ENCODE measurements at places on chromosomes 2 and 18. TPM values are rescaled to one million over a fixed set of nuclear protein-coding genes. Genes with fewer than 3 reads are reported as not detected.

Gene VWC2L
- polyA plus RNA-seq: not detected

Gene UGP2
- polyA plus RNA-seq: 132 TPM

Gene RND3
- not detected for polyA plus RNA-seq

Gene DCDC2C
- not detected for polyA plus RNA-seq

Gene ERBB4
- not detected for polyA plus RNA-seq

Gene HOXD12
- polyA plus RNA-seq: not detected

Gene NOSTRIN
- polyA plus RNA-seq: not detected

Gene MOB4
- polyA plus RNA-seq: 33.5 TPM

Gene TDRD15
- not detected for polyA plus RNA-seq

Gene PROC
- 1.7 TPM for polyA plus RNA-seq

Gene IL36RN
- polyA plus RNA-seq: not detected

Gene CCDC68
- not detected for polyA plus RNA-seq

Gene NCKAP5
- polyA plus RNA-seq: not detected

Gene WNT10A
- polyA plus RNA-seq: 0.19 TPM

Gene NAT8
- not detected for polyA plus RNA-seq

Gene G6PC2
- polyA plus RNA-seq: not detected

Gene PRADC1
- polyA plus RNA-seq: 34.1 TPM

Gene LYPD6
- polyA plus RNA-seq: 0.10 TPM

Gene TTR
- polyA plus RNA-seq: not detected

Gene CTIF
- polyA plus RNA-seq: 1.2 TPM

Gene RAB27B
- polyA plus RNA-seq: 8.1 TPM

Gene REG3A
- not detected for polyA plus RNA-seq

Gene SMIM21
- not detected for polyA plus RNA-seq

Gene CENPA
- polyA plus RNA-seq: 0.68 TPM

Gene SETBP1
- polyA plus RNA-seq: not detected

Gene GALR1
- not detected for polyA plus RNA-seq

Gene SCN9A
- 0.55 TPM for polyA plus RNA-seq

Gene GKN1
- polyA plus RNA-seq: not detected

Gene FIGN
- polyA plus RNA-seq: not detected

Gene IL1R1
- not detected for polyA plus RNA-seq

Gene CKAP2L
- polyA plus RNA-seq: 0.08 TPM

Gene SMC6
- 14.6 TPM for polyA plus RNA-seq

Gene RAD51AP2
- polyA plus RNA-seq: not detected

Gene ZNF519
- 3.8 TPM for polyA plus RNA-seq

Gene CDKL4
- polyA plus RNA-seq: not detected

Gene PXDN
- 1.0 TPM for polyA plus RNA-seq

Gene PKDCC
- not detected for polyA plus RNA-seq

Gene KCTD1
- polyA plus RNA-seq: 1.0 TPM

Gene TIGD1
- 6.2 TPM for polyA plus RNA-seq

Gene KCNJ13
- not detected for polyA plus RNA-seq

Data from immature natural killer cell (primary cell).